ENCODE measurements at places on chromosomes 13 and 19.

DNA sequence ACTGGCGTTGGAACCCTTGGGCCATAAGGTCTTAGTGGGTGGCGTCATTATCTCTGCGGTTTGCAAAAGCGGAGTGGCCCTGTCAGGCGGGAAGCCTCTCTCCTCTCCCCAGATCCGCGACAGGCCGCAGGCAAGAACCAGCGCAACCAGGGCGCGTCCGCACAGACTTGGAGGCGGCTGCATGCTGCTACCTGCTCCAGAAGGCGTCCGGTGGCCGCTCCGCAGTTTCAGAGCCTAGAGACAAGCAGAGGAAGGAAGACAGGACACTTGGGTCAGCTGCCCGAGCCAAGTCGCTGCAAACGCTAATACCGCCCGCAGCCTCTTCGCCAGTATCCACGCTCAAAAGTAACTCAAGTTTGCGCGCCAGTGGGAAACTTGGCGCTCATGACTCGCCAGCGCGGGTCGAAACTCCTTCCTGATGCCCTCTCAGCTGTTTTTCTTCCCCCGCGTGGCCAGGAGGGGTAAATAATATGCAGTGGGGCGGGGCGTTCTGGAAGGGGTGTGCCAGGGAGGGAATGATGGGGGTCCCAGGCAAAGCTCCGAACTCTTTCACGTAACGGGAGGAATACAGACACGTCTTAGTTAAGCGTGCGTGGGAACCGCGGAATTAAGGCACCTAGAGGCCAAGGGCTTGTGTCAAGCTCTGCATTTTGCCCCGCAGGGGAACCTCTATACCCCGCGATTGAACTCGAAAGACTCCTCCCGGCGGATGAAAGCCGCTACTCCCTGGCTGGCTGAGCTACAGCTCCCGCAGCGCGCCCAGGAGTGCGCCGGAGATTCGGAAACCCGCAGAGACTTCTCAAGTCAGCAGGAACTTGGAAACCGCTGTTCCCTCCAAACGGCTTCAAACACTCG is at the start of gene EDNRB:
EDNRB (minus strand) TSS at position 441 of the 855 bp plus-strand sequence; CDS start at position 183, 258 bp downstream.
- DNase-seq = no peak

DNA sequence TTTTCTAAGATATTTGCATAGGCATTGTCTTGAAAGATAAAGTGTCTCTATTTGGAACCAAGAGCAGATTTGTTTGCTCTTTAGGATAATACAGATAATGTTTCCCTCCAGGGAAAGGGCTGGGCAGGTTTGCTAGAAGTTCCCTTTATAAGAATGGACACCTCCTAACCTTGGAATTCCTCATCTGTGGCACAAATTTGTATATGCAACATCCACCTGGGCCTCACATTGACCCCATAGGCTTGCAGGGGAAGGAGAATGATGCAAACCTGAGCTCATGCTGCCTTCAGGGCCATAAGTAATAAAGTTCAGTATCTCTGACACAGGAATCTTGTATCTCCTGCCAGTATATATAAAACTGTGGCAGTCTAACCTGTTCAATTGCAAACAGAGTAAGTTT is 508.4 kb upstream of the MIR17HG start:
- DNase-seq = no peak

DNA sequence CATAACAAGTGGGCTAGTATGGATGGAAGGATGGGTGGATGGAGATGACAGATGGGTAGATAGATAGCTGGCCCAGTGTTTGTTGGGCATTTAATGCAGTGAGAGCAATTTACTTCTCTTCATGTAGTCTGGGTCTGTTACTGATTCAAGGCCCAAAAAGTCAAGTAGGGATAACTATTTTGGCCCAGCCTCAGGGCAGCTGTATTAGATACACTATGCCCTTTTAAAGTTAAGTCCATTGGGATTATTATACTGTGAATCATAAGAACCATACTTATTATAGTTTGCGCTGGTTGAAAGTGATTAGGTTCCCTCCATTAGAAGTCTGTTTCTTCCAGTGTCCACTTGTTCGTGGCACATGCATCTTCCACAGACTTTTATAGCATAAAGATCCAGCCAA is 4.7 kb downstream of the ITGBL1 start:
- no peak for DNase-seq

DNA sequence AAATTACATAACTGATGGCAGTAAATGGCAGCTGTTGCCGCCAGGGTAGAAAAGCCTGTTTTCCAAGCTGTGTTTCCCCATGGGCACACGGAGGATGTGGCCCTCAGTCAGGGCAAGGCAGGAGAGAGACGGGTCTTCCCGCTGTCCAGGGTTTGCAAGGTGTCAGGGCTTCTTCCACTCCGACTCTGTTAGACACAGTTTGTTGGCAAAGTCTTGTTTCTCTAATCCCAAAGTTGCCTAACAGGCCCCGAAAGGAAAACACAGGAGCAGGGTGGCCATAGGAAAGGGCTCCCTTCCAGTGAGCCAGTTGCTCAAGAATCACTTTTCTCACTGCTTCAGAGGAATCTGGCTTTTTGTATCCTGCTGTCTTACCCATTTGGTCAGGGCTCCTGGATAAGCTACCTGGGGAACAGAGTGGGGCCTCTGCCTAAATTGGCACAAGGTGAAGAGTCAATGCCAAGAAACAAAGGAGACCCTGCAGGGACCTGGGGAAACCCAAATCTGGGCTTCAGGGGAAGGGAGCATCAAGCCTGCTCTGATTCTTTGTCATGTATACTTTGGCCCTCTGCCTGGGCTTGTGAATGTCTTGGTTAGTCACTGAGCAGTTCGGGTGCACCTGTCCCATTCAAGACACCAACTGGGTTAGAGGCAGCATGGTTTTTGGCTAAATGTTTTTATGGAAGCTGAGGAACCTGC is 29.0 kb upstream of the CXCL17 start:
- no peak for DNase-seq

- no peak for DNase-seq
These were observed 89.5 kb upstream of the RFC3 start for GRCh38 chr13:33728271-33729037.

GRCh38 chr19:43776286-43776685 is 4.5 kb downstream of the KCNN4 start:
- no peak for DNase-seq

- no peak for DNase-seq
These were observed 754 bp upstream of the CHERP start for GRCh38 chr19:16542910-16543472.

DNA sequence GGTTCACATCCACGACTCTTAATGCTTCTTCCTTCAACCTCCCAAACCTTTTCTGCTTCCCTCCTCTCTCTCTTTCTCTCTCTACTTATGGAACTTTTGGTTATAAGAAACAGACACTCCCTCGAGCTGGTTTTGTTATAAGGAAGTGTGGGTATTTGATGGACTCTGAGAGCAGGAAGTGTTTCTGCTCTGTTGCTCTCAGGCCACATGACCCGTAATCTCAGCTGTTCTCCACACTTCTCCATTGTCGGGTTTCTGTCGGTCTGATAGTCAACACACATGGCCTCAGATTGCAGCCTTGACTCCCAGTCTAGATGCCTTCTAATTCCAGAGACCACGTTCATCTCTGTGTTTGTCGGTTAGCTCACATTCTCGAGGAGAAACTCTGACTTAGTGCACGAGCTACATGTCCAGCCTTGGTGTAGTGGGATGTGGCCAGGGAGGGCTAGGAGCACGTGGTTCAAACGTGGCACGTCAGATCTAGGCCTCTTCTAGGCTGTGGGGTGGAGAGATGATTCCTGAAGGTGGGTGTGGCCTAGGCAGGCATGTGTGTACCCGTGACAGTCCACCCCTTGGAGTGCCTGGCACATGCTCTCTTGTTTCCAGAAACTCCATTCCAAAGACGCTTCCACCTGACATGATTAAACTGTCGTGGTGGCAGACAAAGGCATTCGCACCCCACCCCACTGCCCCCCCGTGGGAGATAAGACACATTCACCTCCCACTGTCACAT is 26.3 kb downstream of the CNFN start:
- DNase-seq = no peak

- DNase-seq = no peak
These were observed 13.1 kb upstream of the GTF3A start for GRCh38 chr13:27411341-27411740.

DNA sequence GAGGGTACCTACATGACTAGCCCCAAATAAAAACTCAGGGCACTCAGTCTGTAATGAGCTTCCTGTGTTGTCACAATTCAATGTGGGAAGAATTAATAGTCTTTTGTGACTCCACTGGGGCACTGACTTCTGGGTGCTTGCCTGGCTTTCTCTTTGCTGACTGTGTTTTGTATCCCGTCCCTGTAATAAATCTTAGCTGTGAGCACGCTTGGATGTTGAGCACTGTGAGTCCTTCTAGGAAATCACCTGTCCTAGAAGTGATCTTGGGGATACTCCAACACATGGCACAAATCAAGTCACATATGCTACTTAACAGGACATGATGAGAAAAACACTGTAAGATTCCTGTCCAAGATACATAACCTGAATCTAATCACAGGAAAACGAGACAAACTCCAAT is 83.0 kb downstream of the USP12 start:
- DNase-seq = no peak

DNA sequence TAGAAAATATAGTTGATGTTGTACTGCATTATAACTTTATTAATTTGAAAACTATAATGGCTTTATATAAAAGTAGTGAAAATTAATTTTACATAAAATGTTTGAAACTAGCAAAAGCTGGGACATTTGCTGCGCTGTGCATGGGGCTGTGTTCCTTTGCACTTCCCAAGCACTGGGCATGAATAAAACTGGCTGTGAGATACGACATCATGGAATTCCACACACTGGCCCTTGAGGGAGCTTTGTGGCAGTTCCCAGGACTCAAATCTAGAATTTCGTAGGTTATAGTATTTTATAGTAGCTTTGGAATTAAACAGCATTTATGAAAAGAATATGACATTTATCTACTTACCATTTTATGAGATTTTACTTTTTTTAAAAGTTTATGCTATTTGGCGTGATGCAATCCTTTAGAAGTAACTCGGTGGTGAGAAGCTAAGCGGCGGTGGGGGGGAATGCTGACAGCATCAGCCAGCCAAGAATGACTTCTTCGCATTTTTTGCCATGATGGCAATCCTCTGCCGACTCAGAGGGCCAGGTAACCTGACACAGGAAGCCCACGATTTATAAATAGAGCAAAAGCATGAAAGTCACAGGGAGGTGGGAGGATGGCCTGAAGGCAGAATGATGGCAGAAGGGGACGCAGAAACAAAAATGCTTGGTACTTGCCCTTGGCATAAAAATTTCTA is 553.5 kb downstream of the MYO16 start:
- DNase-seq = no peak

DNA sequence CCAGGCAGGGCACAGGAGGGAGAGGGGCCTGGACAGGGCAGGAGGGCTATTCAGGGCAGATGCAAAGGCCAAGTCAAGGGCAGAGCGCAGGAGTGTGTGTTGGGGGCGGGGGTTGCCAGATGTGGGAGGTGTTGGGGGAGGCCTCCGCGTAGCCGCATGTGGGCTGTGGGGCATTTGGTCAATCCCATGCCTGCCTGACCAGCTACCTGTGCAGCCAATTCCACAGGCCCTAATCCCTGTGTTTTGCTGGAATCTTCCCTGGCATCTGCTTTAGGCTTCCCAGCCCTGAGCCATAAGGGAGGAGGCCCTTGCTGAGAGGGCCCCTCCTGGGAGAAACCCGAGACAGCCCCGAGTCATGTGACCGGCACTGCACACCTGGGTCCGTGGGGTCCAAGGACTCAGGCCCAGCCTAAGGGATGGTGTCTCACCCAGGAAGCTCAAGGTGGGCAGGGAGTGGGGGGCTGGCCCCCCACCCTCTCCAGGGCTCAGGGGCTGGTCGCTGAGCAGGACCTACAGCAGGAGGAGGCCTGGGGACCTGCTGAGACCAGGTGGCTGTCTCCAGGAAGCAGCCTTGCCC is 20.3 kb downstream of the RFX1 start:
- DNase-seq = no peak

DNA sequence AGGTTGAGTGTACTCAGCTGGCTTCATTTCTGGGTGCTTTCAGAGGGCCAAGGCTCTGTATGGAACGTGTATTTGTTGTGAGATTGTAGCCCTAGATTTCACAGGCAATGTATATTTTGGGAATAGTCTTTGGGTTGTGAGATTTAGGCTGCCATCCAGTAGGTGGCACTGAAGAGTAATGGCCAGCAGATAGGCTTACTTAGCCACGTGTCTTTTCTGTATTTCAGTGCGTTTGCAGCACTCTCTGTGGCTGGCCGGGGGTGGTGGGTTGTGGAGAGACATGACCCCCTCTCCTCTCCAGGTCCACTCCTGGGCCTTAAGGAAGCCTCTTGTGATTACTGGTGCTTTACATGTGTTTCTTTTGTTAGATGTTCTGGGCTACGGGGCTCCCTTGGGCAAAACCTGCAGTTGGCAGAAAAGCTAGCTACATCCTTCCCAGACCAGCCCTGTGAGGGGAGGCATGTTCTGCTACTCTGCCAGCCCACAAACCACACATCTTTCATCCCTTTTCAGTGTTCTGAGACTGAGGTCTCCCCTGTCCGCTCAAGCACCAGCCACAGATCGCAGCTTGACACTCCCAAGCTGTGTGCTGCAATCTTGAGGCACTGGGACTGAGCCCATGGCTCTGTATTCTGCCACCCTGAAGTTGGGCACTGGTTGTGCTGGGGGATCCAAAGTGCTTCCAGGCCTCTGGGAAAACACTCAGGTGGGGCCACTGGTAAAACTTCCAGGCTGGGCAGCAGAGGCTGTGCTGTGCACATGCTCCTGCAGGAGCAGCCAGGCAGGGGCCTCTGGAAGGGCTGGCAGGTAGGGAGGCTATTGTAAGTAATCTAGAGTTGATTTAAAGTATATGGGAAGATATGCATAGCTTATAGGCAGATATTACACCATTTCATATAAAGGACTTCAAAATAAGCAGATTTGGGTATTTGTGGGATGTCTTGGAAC is 1096.8 kb upstream of the PCDH20 start:
- no peak for DNase-seq

DNA sequence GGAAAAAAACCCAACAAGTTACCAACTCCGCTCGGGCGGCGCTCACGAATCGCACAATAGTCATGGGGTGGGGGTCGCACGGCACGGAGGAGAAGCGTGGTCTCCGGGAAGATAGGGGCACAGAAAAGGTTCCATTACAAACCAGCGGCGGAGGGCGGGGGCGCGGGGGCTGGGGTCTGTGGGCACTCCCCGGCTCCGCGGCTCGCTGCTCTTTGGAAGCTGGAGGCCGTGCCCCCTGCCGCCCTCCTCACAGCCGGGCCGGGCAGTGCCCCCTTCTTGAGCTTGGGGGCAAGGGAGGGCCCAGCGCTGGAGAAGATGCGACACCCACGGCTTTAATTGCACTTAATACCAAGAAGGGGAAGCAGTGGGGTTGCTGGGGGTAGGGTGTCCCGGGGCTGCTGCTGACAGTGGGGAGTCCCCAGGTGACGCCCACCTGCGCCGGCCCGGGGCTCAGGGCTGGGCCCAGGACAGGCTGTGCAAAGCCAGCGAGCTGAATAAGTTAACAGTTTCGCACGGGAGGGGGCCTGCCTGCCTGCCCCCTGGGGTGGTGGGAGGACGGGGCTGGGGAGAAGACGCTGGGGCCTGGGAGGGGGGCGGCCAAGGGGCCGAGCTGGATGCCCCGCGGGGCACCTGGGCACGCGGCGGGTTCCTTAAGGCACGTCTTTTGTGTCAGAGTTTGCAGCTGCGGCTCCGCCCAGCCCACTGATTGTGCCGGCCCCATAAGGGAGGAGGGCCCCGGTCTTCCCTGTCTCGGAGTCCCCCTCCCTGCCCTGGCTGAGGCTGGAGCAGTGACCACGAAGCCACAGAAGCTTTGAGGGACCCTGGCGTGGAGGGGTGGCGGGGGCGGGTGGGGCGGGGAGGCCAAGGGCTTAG is 9.8 kb downstream of the DCAF15 start:
- no peak for DNase-seq

- peak; percentile 19 for DNase-seq
These were observed 74.9 kb upstream of the WASF3 start for GRCh38 chr13:26482451-26483197.

Measured in stimulated activated CD8-positive, alpha-beta memory T cell treated with anti-CD3 and anti-CD28 coated beads, Interleukin-4, amount 100 ng/mL, for 1 hour (primary cell).